ENCODE measurements at places on chromosomes 2 and 18. TPM values are rescaled to one million over a fixed set of nuclear protein-coding genes. Genes with fewer than 3 reads are reported as not detected.

NPAS2 gene
- 10.1 TPM for total RNA-seq

DOK6 gene
- total RNA-seq, result 3.2 TPM

NFU1 gene
- total RNA-seq, result 44.2 TPM

MOGAT1 gene
- total RNA-seq, result 3.2 TPM

SAG gene
- not detected for total RNA-seq

NEU4 gene
- not detected for total RNA-seq

LIPG gene
- total RNA-seq, result 3.7 TPM

SLC4A5 gene
- 4.2 TPM for total RNA-seq

HAUS1 gene
- total RNA-seq, result 17.8 TPM

CHRND gene
- not detected for total RNA-seq

ACVR1 gene
- 35.0 TPM for total RNA-seq

CYP27A1 gene
- total RNA-seq, result 273 TPM

SERPINB2 gene
- total RNA-seq, result not detected

- H3K36me3 ChIP-seq, result no peaks in the 10 kb centered on the region
- no peaks in the 10 kb centered on the region for H3K27me3 ChIP-seq
- peaks cover 12% of the 10 kb centered on the region for H3K4me1 ChIP-seq
- DNase-seq, result peak; percentile 60
- H3K27ac ChIP-seq, result no peak overlapping the region
These were observed 13.2 kb downstream of the ARL4C start for GRCh38 chr2:234483568-234484251.

GRCh38 chr18:75161256-75162028 lies 47.5 kb downstream of the PTGR3 start:
- DNase-seq, result no peak
- H3K36me3 ChIP-seq, result no peaks in the 10 kb centered on the region
- H3K27ac ChIP-seq, result no peak overlapping the region
- H3K4me1 ChIP-seq, result no peaks in the 10 kb centered on the region
- H3K4me3 ChIP-seq, result peak overlapping the region; percentile 53
- H3K27me3 ChIP-seq, result no peaks in the 10 kb centered on the region

GRCh38 chr2:129741623-129742022 lies 237.8 kb upstream of the RAB6C start:
- no peak overlapping the region for H3K4me3 ChIP-seq
- no peaks in the 10 kb centered on the region for H3K27me3 ChIP-seq
- H3K36me3 ChIP-seq, result no peaks in the 10 kb centered on the region
- no peak overlapping the region for H3K27ac ChIP-seq

- H3K27ac ChIP-seq, result no peak overlapping the region
- DNase-seq, result no peak
- no peaks in the 10 kb centered on the region for H3K4me1 ChIP-seq
- H3K4me3 ChIP-seq, result no peak overlapping the region
These were observed 15.8 kb upstream of the VWC2L start for GRCh38 chr2:214395040-214395439.

DNA sequence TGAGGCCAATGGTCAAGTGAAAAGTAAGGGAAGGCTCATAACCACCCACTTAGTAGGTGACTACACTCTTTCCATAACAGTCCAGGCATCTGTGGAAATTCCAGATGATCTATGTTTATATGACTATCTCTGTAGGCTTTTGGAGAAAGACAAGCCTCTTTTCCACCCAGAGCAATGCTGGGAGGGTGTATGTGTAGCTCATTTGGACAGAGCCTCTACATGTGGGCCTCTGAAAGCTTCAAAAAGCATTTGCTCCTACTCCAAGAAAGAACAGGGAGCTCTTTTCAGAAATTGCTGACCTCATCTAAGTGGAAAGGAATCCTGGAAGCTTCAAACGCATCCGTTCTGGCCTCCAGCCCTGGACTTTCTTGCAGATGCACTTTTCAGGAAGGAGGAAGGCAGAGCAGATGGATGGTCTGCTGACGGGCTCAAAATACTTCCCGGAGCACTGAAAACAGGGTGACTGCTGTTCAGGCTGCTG lies 308.7 kb downstream of the LRATD1 start:
- H3K4me3 ChIP-seq, result no peak overlapping the region
- no peak overlapping the region for H3K27ac ChIP-seq
- no peaks in the 10 kb centered on the region for H3K4me1 ChIP-seq

GRCh38 chr2:231666171-231667095 lies 41.9 kb upstream of the PTMA start:
- no peaks in the 10 kb centered on the region for H3K36me3 ChIP-seq
- H3K4me3 ChIP-seq, result peak overlapping the region; percentile 63
- H3K27me3 ChIP-seq, result no peaks in the 10 kb centered on the region
- H3K4me1 ChIP-seq, result peaks cover 52% of the 10 kb centered on the region
- H3K27ac ChIP-seq, result peak overlapping the region; percentile 99
- DNase-seq, result peak; percentile 98

GRCh38 chr2:150011161-150011730 lies 423.7 kb upstream of the MMADHC start:
- no peaks in the 10 kb centered on the region for H3K27me3 ChIP-seq
- no peaks in the 10 kb centered on the region for H3K4me1 ChIP-seq
- no peaks in the 10 kb centered on the region for H3K36me3 ChIP-seq
- H3K4me3 ChIP-seq, result no peak overlapping the region
- no peak for DNase-seq

DNA sequence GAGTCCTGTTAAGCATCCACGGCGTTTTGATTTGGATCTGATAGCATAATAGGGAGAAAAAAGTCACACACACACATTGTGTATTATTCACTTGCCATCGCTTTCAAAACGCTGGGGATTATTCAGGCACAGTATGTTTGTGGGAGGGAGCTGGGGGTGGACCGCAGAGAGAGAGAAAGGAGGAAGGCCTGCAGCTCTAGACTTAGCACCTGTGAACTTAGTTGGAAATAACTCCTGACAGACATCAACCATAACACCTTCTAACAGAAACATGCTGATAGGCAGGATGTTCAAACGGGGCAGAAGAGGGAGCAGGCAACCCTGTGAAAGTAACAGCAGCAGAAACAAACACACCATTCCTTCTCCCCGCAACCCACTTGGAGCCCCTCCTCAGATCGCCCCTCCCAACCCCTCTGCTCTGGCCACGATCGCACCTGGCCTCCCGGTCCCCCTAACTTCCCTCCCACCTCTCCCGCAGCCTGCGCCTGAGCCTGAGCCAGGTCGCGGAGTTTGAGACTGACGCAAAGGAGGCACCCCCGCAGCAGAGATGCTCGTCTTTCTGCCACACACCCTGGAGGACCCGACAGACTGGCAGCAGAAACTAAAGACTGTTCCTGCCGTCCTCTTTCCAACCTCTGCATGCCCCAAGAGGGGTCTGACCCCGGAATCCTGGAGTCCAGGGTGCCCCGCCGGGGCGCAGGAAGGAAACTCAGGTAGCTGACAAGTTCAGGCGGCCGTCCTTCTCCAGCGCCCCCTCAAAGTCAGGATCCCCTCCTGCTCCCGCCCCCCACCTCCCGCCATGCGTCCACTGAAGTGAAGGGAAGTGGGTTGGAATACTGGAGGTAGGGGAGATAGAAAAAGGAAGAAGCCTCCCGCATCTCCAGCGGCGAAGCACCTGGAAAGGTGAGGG lies 738 bp downstream of the CHST9 start:
- H3K36me3 ChIP-seq, result no peaks in the 10 kb centered on the region
- no peak overlapping the region for H3K27ac ChIP-seq
- peak overlapping the region; percentile 37 for H3K4me3 ChIP-seq
- peaks cover 18% of the 10 kb centered on the region for H3K27me3 ChIP-seq
- no peaks in the 10 kb centered on the region for H3K4me1 ChIP-seq
- DNase-seq, result no peak

- peaks cover 8% of the 10 kb centered on the region for H3K27me3 ChIP-seq
- no peaks in the 10 kb centered on the region for H3K4me1 ChIP-seq
- DNase-seq, result no peak
These were observed 61.2 kb downstream of the NGEF start for GRCh38 chr2:232951891-232952290.

- no peak overlapping the region for H3K27ac ChIP-seq
- peak overlapping the region; percentile 79 for H3K4me3 ChIP-seq
- H3K36me3 ChIP-seq, result peaks cover 21% of the 10 kb centered on the region
- peaks cover 30% of the 10 kb centered on the region for H3K4me1 ChIP-seq
These were observed 1.5 kb downstream of the TTC21B start for GRCh38 chr2:165952085-165952484.

DNA sequence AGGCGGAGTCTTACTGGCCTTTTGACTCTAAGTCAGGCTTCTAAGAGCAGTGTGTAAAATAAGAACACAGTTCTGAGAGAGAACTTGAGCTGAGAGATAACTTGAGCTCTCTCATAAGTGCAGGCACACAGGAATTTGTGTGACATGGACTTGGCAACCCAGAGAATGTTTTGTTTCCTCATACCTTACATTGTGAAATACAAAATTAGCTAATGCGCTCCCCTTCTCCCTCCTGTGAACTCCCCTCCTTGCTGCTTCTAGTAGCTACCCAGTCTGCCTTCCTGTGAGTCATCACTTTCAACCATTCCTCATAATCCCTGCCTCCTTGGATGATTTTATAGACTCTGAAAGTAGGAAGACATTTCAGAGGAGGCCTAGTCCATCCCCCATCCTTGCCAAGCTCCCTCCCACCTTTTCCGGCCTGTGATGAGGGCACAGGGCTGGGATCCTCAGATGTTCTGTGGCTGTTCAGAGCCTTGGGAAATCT lies 22.6 kb downstream of the FER1L5 start:
- peak overlapping the region; percentile 70 for H3K27ac ChIP-seq
- DNase-seq, result peak; percentile 61
- H3K36me3 ChIP-seq, result no peaks in the 10 kb centered on the region
- no peak overlapping the region for H3K4me3 ChIP-seq
- peaks cover 24% of the 10 kb centered on the region for H3K4me1 ChIP-seq

GRCh38 chr18:68763083-68763482 lies 34.8 kb upstream of the CCDC102B start:
- H3K36me3 ChIP-seq, result no peaks in the 10 kb centered on the region
- no peak for DNase-seq
- no peak overlapping the region for H3K4me3 ChIP-seq
- H3K4me1 ChIP-seq, result no peaks in the 10 kb centered on the region

DNA sequence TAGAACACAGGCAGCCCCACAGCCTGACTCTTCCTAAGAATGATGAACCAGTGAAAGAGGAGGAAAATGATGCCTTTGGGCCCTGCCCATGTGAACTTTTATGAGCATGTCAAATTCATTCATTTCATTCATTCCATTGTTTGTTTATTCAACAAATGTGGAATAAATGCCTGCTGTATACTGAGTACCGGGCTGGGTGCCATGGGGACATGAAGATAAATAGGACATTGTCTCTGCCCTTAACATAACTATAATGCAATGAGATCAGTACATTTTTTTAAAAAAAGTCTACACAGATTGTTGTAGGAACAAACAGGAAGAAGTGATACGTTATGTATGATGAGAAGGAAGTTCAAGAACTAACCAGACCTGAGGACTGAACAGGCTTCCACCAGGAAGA lies 14.7 kb downstream of the MREG start:
- H3K27me3 ChIP-seq, result no peaks in the 10 kb centered on the region
- H3K36me3 ChIP-seq, result peaks cover 11% of the 10 kb centered on the region
- no peak for DNase-seq

DNA sequence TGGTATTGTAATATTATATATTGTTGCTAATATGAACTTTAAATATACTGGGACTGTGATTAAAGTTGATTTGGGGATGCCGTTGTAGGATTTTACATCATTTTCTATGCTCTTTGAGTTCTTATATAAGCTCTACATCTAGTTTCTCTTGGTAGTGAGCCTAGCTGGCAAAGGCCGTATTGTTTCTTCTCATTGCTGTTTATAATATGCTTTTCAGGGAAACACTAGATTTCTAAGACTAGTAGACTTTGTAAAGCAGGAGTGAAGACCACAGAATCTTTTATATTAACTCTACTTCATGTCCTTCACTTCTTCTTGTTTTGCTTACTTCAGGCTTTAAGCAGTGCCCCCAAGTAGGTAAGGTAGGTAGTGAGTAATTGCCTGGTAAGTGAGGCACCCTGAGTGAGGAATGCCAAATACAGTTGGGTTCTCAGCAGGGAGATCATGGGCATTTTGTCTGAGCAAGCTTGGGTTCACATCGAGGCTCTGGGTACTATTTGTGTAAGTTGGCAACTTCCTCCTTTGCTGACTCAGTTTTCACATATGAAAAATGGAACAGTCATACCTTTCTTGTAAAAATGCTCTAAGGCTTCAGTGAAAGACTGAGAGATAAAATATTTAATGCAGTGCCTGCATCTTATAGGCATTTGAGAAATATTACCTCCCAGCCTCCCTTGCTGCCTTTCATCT lies 96.4 kb downstream of the RNF144A start:
- H3K27me3 ChIP-seq, result no peaks in the 10 kb centered on the region
- no peak overlapping the region for H3K4me3 ChIP-seq
- H3K4me1 ChIP-seq, result peaks cover 22% of the 10 kb centered on the region
- H3K27ac ChIP-seq, result no peak overlapping the region
- no peaks in the 10 kb centered on the region for H3K36me3 ChIP-seq

- H3K27me3 ChIP-seq, result no peaks in the 10 kb centered on the region
- H3K27ac ChIP-seq, result no peak overlapping the region
- DNase-seq, result no peak
- no peaks in the 10 kb centered on the region for H3K36me3 ChIP-seq
- no peak overlapping the region for H3K4me3 ChIP-seq
- H3K4me1 ChIP-seq, result no peaks in the 10 kb centered on the region
These were observed 249.9 kb downstream of the PIEZO2 start for GRCh38 chr18:10899481-10899880.

DNA sequence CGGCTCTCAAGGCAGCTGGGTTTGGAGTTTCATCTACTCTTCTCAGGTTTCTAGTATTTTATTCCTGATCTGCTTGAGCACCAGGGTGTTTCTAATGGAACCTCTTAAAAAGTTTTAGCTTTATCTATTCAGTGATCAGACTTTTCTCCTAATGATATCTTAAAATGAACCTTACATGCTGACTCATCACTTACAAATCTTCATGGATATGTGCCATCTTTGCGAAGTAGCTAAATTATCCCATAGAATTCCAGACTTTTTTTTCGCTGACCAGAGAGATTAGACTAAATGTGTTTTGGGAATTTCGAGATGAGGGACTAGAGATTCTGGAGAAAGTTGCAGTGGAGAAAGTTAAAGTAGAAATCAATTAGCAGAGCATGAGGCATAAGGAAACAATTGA lies 401.0 kb downstream of the GRB14 start:
- H3K27ac ChIP-seq, result no peak overlapping the region
- no peak for DNase-seq
- H3K36me3 ChIP-seq, result no peaks in the 10 kb centered on the region
- H3K27me3 ChIP-seq, result no peaks in the 10 kb centered on the region
- no peak overlapping the region for H3K4me3 ChIP-seq

DNA sequence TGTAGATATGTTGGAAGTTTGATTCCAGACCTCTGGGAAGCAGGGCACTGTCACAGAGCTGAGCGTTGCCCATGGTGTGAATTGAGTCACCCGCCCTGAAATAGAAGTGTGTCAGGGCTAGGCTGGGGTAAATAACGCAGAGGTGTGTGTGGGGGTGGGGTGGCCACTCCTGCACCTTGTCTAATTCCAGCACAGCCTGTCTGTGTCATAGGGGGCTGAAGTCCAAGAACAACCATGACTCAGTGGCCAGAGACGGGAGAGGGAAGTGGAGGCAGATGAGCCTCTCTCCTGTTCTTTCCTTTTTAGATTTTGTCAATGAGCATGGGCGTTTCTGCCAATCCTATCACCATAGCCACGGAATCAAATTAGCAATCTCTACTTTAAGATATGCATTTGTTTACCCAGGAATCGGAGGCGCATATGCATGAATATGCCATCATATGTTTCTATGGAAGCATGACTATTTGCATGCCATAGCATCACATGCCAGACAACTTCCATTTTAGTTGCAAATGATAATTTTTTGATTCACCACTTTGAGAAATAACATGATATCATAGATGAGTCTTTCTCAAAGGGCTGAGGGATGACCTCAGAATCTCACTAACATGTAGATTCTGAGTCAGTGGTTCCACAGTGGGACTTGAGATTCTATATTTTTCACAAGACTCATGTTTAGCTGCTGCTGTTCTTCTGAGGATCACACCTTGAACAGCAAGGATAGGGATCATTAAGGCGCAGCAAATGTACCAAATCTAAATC lies 852.9 kb downstream of the DCDC2C start:
- DNase-seq, result no peak
- H3K4me3 ChIP-seq, result no peak overlapping the region
- no peak overlapping the region for H3K27ac ChIP-seq
- no peaks in the 10 kb centered on the region for H3K36me3 ChIP-seq
- no peaks in the 10 kb centered on the region for H3K4me1 ChIP-seq
- H3K27me3 ChIP-seq, result no peaks in the 10 kb centered on the region
